ENCODE measurements at places on chromosomes 12 and 14. TPM values are rescaled to one million over a fixed set of nuclear protein-coding genes. Genes with fewer than 3 reads are reported as not detected.

Gene TSPAN19
- total RNA-seq: not detected

Gene GPR162
- 2.1 TPM for total RNA-seq

Gene TMEM229B
- 21.5 TPM for total RNA-seq

Gene VDR
- total RNA-seq: 9.3 TPM

Gene NPAS3
- 2.7 TPM for total RNA-seq

Gene OR6J1
- not detected for total RNA-seq

Gene AQP2
- not detected for total RNA-seq

Gene RTL1
- total RNA-seq: 0.02 TPM

Gene SYNE3
- 2.8 TPM for total RNA-seq

Gene GUCY2C
- not detected for total RNA-seq

Gene CELA1
- not detected for total RNA-seq

Gene PSEN1
- total RNA-seq: 34.6 TPM

Gene DEGS2
- not detected for total RNA-seq

GRCh38 chr14:58829594-58829993 lies 191.8 kb downstream of the DACT1 start:
- peak; percentile 84 for DNase-seq

DNA sequence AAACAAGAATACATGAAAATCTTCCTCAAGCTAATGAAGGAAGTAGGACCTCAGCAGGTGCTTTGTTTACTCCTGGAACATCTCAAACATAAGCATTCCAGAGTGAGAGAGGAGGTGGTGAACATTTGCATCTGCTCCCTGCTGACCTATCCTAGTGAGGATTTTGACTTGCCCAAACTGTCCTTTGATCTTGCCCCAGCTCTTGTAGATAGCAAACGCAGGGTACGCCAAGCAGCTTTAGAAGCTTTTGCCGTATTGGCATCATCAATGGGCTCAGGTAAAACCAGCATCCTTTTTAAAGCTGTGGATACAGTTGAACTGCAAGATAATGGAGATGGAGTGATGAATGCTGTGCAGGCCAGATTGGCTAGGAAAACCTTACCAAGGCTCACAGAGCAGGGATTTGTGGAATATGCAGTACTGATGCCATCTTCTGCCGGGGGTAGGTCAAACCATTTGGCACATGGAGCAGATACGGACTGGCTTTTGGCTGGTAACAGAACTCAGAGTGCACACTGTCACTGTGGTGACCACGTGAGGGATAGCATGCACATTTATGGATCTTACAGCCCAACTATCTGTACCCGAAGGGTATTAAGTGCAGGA lies 1.9 kb downstream of the TOGARAM1 start:
- DNase-seq: peak; percentile 49

GRCh38 chr14:26289891-26290486 lies 307.8 kb downstream of the NOVA1 start:
- peak; percentile 0 for DNase-seq

DNA sequence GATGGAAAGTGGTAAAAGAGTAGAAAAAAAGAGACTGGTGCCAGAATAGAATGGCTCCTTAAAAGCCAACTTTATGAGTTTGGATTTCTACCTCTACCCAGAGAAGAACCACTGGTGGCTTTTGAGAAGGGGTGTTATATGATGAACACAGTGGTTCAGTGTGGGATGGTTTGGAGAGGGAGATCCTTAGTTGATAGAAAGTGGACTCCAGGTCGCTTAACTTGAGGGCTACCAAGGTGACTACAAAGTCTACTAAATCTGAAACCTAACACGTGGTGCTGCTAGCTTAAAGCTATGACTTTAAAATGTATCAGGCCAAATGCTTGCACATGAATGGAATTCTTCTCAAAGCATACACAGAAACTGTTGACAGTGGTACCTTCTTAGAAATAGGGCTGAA lies 8.4 kb downstream of the SPTB start:
- no peak for DNase-seq

- no peak for DNase-seq
These were observed 22.2 kb downstream of the AMN start for GRCh38 chr14:102944448-102945330.

- no peak for DNase-seq
These were observed 312.5 kb upstream of the FLRT2 start for GRCh38 chr14:85217412-85217811.

GRCh38 chr12:71873821-71874220 lies 34.3 kb downstream of the TBC1D15 start:
- DNase-seq: peak; percentile 4

- DNase-seq: no peak
These were observed 612 bp downstream of the VPS37B start for GRCh38 chr12:122895320-122895703.

DNA sequence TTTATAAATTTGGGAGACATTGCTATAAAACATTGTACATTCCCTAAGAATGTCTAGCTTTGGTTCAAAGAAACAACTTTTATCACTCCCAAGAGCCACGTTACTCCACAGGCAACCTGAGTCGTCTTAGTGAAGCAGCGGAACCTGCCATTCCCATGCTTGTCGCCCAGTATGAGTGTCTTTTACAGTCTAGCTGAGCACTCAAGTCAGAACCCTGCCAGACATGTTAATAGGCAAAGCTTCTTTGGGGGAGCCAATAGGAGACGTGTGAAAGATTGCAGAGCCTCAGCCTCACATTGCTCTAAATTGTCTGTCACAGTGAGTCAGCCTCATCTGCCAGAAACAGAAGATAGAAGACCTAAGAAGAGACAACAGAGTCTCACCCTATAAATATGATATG lies 541.6 kb upstream of the FLRT2 start:
- DNase-seq: no peak

DNA sequence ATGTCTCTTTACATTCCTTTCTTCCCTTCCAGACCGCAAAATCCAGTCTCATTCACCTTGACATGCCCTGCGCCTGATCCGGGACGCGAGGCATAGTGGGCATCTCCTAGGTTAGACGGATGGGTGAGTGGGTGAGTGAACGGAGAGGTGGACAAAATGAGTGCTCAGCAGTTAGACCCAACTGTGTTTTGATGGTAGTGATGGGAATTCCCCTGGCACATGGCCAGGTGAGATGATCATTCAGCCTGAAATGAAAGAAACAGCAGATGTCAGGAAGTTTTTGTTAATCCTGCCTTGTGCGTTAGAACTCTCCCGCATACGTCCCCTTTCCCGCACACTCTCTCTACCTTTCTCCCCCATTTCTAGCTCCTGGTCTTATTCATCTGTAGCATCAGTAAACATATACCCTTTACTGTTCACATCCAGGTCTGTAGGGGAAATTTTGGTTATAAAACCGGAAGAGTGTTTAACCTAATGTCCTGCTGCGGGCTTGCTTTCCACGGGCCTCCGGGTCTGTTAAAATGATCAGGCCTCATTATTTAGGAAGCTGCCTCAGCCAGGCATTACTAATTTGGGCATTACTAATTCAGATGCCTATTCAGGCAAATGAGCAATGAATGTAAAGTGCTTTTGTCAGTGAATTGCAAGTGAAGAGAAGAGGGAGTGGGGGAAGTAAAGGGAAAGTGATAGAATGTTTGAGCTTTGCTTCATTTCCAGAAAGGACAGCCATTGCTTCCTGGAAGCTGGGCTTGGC lies 172.8 kb downstream of the ETV6 start:
- peak; percentile 73 for DNase-seq

GRCh38 chr12:57340104-57340503 lies 89.1 kb upstream of the STAC3 start:
- peak; percentile 14 for DNase-seq

- DNase-seq: no peak
These were observed 4.2 kb upstream of the ASPG start for GRCh38 chr14:104081261-104081835.

DNA sequence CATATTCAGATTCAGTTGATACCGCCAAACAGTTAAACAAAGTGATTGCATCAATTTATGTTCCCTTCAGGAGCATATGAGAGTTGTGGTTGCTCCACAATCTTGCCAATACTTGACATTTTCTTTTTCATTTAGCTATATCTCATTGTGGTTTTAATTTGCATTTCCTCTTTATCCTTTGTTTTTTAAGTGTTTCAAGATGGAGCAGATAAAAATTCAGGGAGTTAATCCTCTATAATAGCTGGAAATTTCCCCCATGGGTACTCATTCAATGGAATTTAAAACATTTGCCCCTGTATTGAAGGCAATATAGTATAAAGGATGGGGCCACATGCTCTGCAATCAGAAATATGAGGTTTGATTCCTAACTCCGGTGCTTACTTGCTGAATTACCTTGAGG lies 1.1 kb upstream of the EXD2 start:
- DNase-seq: peak; percentile 9

GRCh38 chr14:79972230-79972629 lies 239.1 kb downstream of the DIO2 start:
- DNase-seq: no peak

DNA sequence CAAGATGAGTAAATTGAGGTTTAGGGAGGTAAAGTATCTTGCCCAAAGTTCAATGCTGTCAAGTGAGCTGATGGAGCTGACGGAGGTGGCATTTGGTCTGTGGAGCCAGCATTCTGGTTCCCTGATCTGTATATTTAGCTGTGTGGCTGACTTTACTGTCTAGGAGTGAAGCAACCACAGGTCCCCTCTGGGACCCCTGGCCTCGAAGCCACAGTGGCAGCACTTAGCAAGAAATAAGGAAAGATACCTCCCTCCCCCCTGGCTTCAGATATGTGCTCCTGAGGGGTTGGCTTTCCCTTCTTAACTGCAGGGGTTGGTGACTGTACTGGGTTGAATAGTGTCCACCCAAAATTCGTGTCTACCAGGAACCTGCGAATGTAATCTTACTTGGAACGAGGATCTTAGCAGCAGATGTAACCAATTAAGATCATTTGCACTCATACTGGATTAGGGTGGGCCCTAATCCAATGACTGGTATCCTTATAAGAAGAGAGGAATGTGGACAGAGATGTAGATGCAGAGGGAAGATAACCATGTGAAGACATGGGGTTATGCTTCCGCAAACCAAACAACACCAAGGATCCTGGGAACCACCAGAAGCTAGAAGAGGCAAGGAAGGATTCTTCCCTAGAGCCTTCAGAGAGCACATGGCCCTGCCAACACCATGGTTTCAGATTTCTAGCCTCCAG lies 2.0 kb upstream of the ACVR1B start:
- DNase-seq: no peak

DNA sequence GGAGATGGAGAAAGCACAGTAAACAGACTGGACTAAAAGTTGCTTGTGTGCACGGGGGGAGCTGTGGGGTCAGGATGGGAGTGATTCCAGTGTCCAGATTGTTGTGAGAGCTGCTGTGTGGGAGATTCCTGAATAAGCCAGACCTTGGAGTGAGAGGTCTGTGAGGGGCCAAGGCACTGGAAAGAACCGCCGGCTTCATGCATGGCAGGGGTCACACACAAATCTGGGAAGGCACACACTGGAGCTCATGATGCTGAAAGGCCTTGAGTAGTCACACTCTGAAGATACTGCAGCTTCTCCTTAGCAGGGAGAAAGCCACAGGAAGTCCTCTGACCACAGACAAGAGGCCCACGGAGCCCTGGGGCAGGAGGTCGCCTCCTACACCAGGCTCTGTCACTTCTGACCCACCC lies 23.1 kb downstream of the ADCY6 start:
- peak; percentile 51 for DNase-seq

GRCh38 chr14:65957631-65958205 lies 528.5 kb upstream of the CCDC196 start:
- DNase-seq: no peak

- DNase-seq: peak; percentile 4
These were observed 9.9 kb downstream of the GPHB5 start for GRCh38 chr14:63308723-63309317.

DNA sequence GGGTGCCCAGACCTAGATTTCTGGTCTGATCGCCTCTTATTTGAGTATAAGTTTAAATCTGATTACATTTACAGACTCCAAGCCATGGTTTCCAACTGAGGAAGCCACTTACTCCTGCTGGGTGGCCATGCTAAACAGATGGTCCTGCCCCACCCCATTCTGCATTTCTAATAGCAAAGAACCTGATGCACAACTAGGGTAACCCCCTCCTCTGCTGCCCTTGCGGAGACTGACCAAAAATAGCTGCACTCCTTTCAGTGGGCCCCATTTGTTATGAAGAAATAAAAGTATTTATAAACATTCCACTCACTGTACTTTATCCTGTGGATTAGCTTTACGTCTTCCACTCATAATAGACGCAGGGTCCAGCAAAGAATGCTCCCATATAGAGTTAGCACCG lies 6.8 kb downstream of the GIT2 start:
- DNase-seq: no peak

DNA sequence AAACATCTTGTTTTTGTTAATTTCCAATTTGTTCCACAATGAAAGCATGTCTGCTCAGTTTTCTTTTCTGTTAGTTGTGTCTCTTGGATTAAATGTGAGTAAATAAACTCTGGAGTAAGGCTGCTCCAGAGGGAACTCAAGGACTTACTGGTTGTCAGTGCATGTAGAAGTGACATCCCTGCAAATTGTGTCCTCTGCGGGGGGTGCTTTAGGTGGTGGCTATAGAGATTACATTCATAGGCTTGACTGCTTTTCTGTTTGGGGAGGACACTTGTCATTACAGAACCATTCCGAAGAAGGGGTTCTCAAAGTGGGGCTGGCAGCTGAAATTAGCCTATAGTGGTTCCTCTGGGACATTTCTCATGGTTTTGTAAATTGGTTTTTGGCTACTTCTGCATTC lies 8.8 kb downstream of the TMTC2 start:
- no peak for DNase-seq

DNA sequence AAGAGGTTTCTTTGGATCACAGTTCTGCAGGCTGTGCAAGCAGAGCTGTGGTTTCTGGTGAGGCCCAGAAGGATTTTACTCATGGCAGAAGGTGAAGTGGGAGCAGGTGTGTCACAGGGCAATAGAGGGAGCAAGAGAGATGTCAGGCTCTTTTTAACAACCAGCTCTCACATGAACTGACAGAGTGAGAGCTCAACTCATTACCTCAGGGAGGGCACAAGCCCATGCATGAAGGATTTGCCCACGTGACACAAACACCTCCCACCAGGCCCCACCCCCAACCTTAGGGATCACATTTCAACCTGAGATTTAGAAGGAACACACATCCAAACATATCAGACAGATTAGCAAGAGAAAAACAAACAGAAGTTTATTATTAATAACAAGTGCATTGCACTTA lies 470.4 kb downstream of the GALC start:
- DNase-seq: no peak

Data from M059J (cell line).